ENCODE measurements at places on chromosomes 3 and 15.

GRCh38 chr3:40379674-40380306 is 7.2 kb upstream of the ENTPD3 start:
- DNase-seq = no peak

DNA sequence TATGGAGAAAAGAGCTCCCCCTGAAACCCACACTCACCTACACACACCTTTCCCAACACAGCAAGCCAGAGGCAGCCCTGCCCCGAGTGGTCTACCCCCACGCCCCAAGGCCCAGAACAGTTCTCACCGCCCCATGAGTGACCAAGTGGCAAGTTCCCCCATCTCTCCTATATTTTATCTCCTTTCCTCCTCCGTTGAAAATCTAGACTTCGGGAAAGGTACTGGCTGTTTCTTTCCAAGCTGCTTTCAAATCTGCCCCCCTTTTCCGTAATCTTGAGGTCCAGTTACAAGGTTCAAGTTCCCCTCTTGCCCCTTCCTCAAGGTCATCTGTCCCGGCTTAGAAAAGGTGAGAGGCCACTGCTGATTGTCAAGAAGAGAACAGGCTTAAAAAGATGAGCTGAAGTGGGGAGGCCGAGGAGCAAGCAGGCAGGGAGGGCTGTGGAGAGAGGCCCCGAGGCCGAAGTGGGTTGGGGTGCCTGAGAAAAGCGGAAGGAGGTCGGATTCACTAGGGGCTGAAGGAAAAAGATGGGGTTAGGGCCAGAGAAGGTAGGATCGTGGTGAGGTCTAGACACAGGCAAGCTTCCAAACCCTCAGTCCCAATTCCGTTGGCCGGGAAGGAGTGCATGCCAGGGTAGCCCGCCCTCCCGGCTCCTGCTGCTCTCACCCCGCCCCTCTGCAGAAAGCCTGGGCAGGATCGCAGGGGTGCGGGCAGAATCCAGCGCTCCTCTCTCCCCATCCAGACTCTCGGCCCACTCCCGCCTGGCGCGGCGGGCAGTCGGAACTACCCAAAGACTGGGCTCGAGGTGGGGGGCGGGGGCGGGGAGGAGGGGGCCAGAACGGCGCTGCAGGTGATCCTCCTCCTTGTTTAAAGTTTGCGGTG is 1.7 kb downstream of the SEMA5B start:
- DNase-seq = no peak

GRCh38 chr3:124320976-124321375 is 329.1 kb upstream of the ROPN1 start:
- DNase-seq = no peak

DNA sequence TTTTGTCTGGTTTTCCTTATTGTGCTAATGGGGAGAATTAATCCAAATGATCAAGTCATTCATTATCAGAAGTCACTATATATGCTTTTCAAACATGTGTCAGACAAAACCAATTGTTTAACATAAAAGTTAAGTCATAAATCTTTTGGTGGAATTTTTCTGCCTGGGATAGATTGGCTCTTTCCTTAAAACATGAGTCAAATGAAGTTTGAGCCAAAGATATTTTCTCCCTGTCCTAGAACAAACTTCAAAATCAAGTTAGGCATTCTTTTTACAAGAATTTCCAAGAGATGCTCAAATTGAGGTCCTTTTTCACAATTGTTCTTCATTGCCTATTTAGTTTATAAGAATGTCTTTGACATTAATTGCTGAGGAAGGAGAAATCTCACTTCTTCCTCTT is 138.3 kb downstream of the UACA start:
- no peak for DNase-seq

GRCh38 chr15:90863987-90864386 is 4.4 kb upstream of the FURIN start:
- DNase-seq = no peak

GRCh38 chr15:90192961-90193786 is 8.0 kb upstream of the SEMA4B start:
- DNase-seq = peak; percentile 23

DNA sequence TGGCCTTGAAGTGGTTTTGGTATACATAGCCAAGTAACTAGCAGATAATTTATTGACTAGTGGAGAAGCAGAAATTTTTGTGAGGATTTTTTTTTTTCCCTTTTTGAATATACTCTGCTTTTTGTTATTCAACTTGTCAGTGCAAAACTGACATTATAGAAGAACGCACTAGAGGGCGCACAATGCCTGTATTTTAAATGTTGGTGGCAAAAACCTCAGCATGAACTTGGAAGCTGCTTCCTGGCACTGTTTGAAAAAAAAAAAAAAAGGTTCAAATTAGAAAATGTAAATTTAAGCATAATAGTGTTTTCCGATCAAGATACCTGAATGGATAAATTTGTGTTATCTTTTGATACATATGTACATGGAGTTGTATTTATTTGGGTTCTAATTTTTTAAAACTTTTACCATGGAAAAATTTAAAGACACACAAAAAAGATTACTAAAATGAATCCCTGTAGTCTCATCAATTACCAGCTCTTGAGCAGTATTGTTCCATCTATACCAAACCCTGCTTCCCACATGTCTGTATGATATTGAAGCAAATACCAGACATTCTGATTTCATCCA is 56.0 kb downstream of the SLC25A26 start:
- peak; percentile 49 for DNase-seq

DNA sequence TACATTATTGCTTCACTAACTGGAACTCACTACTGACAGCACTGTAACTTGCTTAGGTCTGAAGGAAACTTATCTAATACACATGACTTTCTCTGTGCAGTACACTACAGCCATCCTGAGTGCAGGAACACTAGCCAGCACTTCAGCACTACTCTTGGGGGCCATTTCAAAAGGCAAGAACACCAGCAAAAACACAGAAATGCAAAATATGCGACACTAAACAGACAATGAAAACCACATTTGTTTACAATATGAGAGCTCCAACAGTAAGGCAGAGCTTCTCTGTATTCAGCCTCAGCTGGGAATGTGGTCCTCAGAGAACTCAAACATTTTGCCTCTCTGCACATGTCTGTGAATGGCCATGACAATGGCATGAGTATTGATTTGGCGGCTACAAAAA is 109.6 kb downstream of the ARRDC4 start:
- no peak for DNase-seq

DNA sequence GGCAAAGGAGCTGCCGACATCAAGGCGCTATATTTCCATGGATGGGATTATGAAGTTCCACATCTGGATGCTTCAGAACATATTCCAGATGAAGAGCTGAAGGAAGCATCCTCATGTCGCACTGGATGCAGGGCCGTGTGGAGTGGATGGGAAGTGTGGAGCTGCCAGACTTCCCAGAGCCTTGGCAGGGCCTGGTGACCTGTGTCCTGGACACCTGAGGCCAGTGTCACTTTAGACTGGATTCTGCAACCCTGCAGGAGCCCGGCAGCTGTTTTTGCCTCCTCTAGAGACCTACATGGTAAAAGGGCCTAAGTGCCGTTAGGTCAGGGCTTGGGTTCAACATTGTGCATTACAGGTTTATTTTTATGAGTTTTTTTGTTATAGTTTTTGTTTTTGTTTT is 11.3 kb upstream of the XYLB start:
- no peak for DNase-seq

GRCh38 chr3:196503196-196504076 is at the start of gene RNF168:
Gene RNF168, minus strand, starts transcription at chr3:196503768. Its CDS starts 595 bp downstream, at chr3:196503173.
- DNase-seq = peak; percentile 96

DNA sequence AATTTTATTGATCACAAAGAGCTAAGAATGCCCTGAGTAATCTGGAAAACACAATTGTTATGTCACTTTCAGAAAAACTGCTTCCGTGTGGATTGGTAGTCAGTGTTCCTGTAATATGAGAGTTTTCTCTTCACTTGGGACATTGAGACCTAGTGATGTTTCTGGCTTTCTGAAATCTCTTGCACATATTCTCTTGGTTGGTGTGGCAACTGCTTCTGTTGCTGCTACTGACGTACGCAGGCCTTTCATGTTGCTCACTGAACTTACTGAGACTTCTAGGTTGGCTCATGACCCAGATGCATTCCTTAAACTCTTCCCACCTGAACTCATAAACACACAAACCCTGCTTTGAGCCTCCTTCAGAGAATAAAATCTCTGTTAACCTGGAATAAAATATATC is 175.0 kb upstream of the PFN2 start:
- no peak for DNase-seq

- DNase-seq = no peak
Observed at GRCh38 chr15:100596792-100597191, 5.2 kb downstream of the LINS1 start.

GRCh38 chr3:42690766-42691680 is 5.7 kb downstream of the KLHL40 start:
- DNase-seq = no peak

DNA sequence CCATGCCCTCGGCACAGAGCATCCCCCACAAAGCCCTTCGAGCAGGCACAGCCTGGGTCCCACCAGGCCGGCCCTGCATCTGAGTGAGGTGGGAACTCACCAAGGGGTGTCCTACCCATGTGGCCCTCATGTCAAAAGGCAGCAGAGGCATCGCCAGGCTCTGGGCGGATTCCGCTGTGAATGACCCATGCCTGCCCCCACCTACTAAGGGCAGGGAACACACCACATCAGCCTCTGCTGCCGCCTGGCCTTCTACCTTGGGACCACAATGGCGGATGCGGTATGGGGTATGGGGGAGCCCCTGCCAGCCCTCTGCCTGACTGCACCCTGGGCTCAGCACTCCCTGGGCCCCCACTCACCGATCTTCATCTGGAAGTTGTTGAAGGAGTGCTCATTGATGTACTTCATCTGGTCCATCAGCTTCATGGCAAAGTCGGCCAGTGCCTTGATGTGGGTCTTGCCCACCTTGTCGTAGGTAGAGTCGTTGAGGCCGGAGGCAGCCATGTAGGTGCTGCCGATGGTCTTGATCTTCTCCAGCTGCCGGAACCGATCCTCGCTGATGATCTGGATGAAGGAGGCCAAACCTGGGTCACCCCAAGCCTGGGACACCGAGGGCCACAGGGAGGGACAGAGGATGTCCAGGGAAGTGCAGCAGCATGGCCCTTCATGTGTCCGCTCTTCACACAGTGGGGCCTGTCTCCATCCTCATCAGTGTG is 87.8 kb downstream of the SEC22A start:
- DNase-seq = no peak

Data from NCI-H1417 (cell line).